ENCODE measurements at places on chromosomes 16 and 17. TPM values are rescaled to one million over a fixed set of nuclear protein-coding genes. Genes with fewer than 3 reads are reported as not detected.

DNA sequence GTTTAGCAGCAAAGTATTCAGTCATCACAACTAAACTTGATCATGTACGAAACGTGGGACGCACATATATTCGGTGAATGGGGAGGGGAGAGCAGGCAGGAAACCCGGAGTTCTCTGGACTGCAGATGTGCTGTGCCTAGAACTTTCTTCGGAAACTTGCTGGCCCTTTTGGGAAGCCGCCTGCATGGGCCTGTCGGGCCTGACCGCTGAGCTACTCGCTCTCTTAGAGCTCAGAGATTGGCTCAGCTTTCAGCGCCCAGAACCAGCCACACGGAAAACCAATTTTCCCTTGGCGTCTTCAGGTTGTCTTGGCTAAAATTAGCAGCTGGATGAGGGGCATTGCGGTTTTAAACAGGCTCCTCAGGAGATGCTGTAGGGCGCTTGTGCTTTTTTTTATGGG is 38.1 kb downstream of the ZDHHC7 start:
- DNase-seq, result no peak

DNA sequence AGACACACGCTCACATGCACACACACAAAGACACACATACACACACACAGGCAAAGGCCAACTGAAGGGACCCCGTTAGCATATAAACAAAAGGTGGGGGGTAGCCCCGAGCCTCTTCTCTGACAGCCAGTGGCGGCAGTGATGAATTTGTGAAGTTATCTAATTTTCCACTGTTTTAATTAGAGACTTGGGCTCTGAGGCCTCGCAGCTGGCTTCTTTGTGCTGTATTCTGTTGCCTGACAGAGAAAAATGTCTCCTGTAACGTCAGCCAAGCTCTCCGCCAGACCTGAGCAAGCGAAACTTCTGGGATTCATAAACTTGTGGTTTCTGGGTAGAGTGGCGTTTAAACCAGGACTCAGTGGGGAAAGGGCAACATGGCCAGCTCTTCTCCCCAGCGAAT is 113.9 kb upstream of the FOXF1 start:
- DNase-seq, result no peak

GRCh38 chr16:54931120-54932014 is 702 bp downstream of the IRX5 start:
- peak; percentile 46 for DNase-seq

Gene KRT39
- 0.15 TPM for total RNA-seq

Gene CLDN9
- total RNA-seq, result not detected

Measured in endothelial cell (in vitro differentiated cells).